Activated T-cell treated with anti-CD3 and anti-CD28 coated beads, Interleukin-2, amount 50 U/mL, for 72 hours (primary cell): ENCODE measurements at places on chromosomes 1 and 21.
A peak's percentile ranks its signal among the peaks of the same experiment; 100 is the strongest.

GRCh38 chr1:173444757-173445156 lies 32.4 kb upstream of the PRDX6 start:
- DNase-seq: no peak

- DNase-seq: no peak
These were observed 228.2 kb upstream of the USP24 start for GRCh38 chr1:55443175-55443915.

- no peak for DNase-seq
These were observed 85.6 kb downstream of the GREM2 start for GRCh38 chr1:240526312-240526711.

GRCh38 chr1:244375051-244375450 lies 76.7 kb downstream of the ADSS2 start:
- no peak for DNase-seq

DNA sequence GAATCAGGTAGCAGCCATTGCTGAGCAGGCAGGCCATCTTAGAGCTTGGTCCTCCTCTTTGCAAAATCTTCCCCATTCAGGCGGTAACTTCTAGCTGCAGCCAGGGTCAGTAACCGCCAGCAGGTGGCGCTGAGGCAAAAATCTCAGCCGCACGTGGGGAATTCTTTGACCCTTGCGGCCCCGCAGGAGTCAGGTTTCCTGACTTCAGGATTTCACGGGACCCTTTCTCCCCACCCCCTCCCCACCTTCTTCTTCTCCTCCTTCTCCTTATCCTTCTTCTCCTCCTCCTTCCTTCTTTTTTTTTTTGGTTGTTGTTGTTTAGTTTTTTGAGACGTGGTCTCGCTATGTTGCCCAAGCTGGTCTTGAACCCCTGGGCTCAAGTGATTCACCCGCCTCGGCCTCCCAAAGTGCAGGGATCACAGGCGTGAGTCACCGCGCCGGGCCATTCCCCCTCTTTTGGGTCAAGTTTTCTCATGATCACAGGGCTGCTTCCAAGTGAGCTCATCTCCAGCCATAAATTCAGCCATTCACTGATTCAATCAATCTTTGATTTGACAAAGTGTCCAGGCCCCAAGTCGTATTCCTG lies 33.4 kb upstream of the TENT5B start:
- DNase-seq: peak; percentile 56

GRCh38 chr21:28663111-28663693 lies 329.5 kb downstream of the LTN1 start:
- DNase-seq: no peak

- no peak for DNase-seq
These were observed 162.8 kb downstream of the PDE4B start for GRCh38 chr1:65955503-65955902.

GRCh38 chr1:27491748-27492700 lies 2.1 kb upstream of the WASF2 start:
- no peak for DNase-seq

DNA sequence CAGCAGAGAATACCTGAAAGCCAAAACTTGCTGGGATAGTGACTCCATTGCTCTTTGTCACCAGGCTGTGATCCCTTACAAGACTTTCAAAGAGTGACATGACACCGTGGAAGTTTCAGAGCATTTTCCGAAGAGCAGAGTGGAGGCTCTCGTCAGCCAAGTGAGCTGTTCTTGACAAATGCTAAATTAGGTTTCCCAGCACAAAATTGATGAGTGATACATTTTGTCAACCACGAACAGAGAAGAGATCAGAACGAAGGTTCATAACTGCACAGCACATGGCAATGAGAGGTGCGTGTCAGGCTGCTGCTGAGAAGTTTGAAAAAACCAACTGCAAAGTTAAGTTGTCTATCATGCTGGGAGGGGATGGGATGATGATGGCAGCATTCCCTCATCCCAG lies 184.4 kb upstream of the C1orf174 start:
- DNase-seq: no peak

- no peak for DNase-seq
These were observed 49.7 kb downstream of the S100B start for GRCh38 chr21:46555225-46555617.

DNA sequence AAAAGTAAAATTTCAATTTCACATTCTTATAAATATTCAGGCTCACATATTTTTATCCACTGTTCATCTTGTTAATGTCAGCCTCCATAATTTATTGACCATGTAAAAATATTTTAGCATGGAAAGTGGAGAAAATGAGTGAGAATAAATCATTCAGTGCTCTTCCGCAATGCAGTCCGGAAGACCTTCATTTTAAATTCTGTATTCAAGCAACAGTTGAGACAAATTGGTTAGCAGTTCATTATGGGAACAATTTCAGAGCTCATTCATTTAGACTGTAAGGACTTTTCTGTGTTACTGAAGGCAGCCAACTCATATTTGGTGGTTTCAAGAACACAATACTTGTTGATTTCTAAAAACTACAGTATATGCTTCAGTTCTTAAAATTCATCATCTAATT lies 97.8 kb downstream of the TYW3 start:
- no peak for DNase-seq

GRCh38 chr1:20105856-20106255 lies 13.5 kb downstream of the PLA2G2D start:
- DNase-seq: no peak

DNA sequence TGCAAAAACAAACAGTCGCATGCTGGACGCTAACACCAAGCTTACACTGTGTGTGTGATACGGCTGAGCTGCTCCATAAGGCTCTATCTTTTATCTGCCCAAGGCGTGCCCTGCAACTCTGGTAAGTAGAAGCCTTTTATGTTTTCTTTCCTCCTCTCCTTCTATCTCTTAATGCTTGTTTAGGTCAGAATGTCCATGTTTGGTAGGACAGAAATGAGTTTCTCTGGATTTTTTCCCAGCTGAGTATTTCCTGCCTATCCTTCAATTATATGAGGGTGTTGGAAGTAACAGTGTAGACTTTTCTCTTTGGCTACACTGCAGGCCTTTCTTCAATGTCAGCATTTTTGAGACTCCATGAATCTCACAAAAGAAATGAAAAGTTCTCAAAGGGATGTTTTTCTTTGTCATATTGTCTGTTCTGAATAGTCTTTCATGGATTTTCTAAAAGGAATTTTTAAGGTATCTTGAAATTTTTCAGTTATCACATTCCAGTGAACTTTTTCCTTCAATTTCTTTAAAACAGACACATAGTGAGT lies 124.2 kb downstream of the MACF1 start:
- no peak for DNase-seq

- DNase-seq: no peak
These were observed 57.9 kb upstream of the ENAH start for GRCh38 chr1:225710804-225711203.

- DNase-seq: no peak
These were observed 84.4 kb upstream of the HOOK1 start for GRCh38 chr1:59730302-59730701.

DNA sequence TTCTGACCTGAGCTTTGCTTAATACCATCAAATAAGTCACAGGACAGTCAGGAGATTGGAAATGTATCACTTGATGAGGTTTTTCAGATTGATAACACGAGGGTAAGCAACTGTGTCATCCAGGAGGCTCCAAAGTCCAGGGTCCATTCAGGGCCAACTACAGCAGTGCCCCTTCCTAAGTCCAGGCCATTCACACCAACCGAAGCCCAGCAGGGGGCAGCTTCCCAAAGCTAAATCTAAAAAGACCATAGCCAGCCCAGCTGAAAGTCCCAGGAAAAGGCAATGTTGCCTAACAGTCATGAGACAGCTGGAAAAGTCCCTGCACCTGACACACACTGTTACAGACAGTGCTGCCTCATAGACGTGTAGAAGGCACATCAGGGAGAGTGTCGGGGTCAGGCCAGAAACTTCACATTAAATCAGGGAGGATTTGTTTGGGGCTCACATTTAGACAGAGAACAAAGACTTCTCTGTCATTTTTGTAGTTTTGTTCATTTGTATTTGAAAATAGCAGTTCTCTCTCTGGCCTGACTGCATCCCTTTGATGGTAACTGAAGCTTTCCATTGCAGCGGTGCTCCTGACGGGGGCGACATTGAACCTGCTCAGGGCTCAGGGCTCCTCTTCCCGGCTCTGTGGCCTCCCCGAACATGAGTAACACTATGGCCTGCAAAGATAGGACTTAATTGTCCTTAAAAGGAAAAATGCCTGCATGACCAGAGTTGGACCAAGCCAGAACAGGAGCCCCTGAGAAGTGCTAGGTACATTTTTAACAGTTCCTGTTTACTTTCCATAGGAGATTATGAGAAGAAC lies 200.4 kb downstream of the NRIP1 start:
- DNase-seq: peak; percentile 37

- DNase-seq: peak; percentile 12
These were observed 32.7 kb downstream of the TUT4 start for GRCh38 chr1:52520148-52520547.

GRCh38 chr1:197862221-197862620 lies 40.2 kb upstream of the C1orf53 start:
- no peak for DNase-seq

DNA sequence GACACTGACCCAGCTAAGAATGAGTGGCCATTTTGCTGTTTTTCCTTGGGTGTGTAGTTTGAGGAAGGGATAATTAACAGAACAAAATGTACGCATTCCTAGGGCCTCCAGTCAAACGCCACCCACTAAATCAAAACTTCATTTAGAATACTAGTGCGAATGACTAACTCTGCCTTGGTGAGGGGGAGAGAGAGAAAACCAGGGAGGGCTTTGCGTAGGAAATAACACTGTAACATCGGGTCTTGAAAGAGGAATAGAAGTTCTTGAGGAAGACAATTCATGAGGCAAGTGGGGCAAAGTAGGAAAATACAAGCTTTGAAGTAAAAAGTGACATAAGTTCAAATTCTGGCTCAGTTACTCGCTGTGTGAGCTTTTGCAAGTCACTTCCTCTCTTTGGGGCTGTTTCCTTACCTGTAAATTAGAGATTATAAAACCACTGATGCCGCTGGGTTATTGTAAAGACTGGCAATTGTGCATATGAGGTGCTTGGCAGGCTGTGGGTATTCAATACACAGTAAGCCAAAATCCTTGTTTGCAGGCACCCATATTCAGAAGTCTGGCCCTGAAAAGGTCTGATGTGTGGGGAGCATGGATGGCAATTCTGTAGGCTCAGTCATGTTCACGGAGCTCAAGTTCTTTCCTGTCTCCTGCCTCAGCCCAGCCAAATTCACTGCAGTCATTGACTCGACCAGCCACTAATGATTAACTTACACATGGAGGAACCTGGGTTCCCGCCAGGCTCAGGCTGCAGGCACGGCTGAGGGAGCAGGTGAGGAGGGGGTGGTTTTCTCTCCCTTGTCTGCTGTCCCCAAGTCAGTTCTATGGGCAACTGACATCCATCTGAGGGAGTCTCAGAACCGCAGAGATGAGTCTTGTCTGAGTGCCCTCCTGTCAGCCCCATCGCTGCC lies 140.3 kb upstream of the CSF3R start:
- DNase-seq: no peak

- DNase-seq: no peak
These were observed 3.5 kb downstream of the TTC39A start for GRCh38 chr1:51326839-51327238.

- DNase-seq: no peak
These were observed 107.2 kb downstream of the ROR1 start for GRCh38 chr1:63880958-63881576.

- no peak for DNase-seq
These were observed 210.8 kb upstream of the CACYBP start for GRCh38 chr1:174788981-174789380.
